ENCODE measurements at places on chromosomes 5 and 9.

- DNase-seq, result no peak
These were observed 1.6 kb upstream of the TPM2 start for GRCh38 chr9:35691334-35691650.

DNA sequence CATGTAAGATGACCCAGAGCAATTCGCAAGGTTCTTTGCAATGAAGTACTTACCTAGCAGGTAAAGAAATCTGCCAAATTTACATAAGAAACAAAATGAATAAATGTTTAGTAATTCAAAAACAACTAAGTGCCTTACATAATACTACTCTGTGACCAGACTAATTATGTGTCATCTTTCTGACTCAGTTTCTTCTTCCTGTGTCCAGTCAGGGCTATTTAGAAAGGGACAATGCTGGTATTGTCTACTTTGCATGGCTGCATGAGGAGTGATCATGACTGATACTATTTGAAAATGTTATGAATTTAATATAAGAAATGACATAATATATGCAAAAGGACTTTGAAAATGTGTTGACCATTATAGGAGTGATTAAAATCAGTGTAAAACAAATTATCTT, 210.0 kb downstream of the TMEM161B start:
- DNase-seq, result no peak

- no peak for DNase-seq
These were observed 18.4 kb downstream of the ADAMTS16 start for GRCh38 chr5:5158472-5158895.

DNA sequence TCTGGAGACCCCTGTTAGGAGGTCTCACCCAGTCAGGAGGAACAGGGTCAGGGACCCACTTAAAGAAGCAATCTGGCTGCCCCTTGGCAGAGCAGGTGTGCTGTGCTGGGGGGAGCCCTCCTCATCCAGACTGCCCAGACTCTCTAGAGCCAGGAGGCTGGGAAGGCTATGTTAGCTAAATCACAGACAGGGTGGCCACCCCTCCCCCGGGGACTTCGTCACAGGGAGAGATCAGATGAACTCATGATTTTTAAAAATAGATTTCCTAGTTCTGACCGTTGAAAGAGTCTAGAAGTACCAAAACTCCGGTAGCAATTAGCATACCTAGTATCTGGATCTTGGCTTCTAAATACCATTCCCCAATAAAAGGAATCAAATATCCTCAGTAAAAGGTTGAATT, 35.0 kb upstream of the FOXB2 start:
- no peak for DNase-seq

DNA sequence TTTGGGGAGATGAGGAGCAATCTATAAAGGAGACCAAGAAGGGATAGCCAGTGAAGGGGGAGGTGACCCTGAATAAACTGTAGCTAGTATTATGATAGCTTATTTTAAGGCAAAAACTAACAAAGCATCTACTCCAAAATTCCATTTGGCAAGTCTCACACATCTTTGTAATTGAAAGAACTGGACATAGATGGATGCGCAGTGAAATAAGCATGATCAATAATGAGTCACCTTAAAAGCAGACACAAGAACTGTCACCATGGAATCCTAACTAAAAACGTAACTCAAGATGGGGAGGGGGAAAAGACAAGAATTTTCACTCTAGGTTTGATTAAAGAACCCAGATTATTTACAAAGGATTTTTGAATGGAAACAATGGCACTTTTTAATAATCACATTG, 164.5 kb downstream of the MED27 start:
- no peak for DNase-seq

- no peak for DNase-seq
These were observed 295.1 kb downstream of the ISL1 start for GRCh38 chr5:51678330-51678729.

Measured in activated T-helper 1 cell treated with Interleukin-2 at 50 U/mL for 16 hours (primary cell).